SJCRH30 (cell line): ENCODE measurements at places on chromosomes 12 and 14. TPM values are rescaled to one million over a fixed set of nuclear protein-coding genes. Genes with fewer than 3 reads are reported as not detected.

REP15 gene
- total RNA-seq, result 1.6 and 2.2 TPM in 2 replicates

NANOG gene
- total RNA-seq, result 0.05 TPM in 1 of 2 replicates, not detected in the other

PMEL gene
- 1.2 and 1.3 TPM in 2 replicates for total RNA-seq

ACSM4 gene
- not detected in 2 replicates for total RNA-seq

LTB4R2 gene
- total RNA-seq, result 4.4 and 5.3 TPM in 2 replicates

HOXC10 gene
- total RNA-seq, result 0.51 and 0.71 TPM in 2 replicates

ART4 gene
- not detected in 2 replicates for total RNA-seq

SMIM41 gene
- total RNA-seq, result not detected in 2 replicates

PPP4R4 gene
- total RNA-seq, result 35.5 and 47.1 TPM in 2 replicates

DNA sequence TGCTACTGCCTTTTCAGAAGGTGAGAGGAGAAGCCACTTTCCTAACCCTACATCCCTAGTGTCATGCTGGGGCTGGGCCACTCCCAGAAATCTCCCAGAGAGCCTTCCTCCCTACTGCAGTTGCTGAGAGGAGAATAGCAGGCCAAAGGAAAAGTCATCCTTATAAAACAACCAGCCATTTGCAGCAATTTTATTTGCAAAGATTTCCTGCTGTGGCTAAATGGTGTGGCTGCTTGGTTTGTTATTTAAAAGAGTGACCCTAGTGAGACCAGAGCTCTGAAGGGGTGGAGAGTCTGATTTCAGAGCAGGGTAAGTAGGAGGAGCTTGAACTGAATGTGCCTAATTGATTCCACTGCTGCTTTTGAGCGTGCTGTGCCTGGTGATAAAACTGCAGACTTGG, 232.0 kb downstream of the GRIN2B start:
- H3K27me3 ChIP-seq, result peaks cover 6% of the 10 kb centered on the region
- no peak overlapping the region for H3K4me3 ChIP-seq
- no peaks in the 10 kb centered on the region for H3K36me3 ChIP-seq
- no peak for DNase-seq
- no peaks in the 10 kb centered on the region for H3K4me1 ChIP-seq

DNA sequence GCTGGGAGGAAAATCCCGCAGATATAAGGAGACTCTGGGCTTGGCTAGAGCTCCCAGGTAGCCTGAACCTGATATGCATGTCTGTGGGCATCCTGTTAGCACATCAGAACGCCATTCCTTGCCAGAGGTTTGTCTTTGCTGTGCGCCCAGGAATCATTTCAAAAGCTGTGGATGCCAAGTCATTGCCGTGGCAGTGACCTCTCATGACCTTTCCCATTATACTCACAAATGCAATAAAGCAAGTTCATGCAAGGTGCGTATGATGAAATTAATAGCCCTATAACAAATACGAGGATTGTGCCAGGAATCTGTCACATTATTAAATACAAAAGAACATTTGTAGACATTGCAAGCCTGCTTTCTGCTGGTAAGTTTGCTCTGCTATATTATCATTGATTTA, 229.1 kb upstream of the PELI2 start:
- no peak overlapping the region for H3K27ac ChIP-seq
- H3K36me3 ChIP-seq, result no peaks in the 10 kb centered on the region
- H3K27me3 ChIP-seq, result no peaks in the 10 kb centered on the region
- no peak overlapping the region for H3K4me3 ChIP-seq

DNA sequence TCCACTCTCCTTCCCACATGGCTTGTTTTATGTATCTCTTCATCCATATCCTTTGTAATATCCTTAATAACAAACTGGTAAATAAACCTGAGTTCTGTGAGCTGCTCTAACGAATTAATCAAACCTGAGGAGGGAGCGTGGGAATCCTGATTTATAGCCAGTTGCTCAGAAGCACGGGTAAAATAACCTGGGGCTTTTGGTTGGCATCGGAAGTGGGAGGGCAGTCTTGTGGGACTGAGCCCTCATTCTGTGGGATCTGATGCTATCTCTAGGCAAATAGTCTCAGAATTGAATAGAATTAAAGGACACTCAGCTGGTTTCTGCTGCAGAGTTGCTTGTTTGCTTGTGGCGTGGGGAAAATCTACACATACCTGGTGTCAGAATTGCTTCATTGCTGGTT, 17.5 kb upstream of the LDHB start:
- H3K4me1 ChIP-seq, result no peaks in the 10 kb centered on the region
- H3K4me3 ChIP-seq, result no peak overlapping the region
- H3K36me3 ChIP-seq, result no peaks in the 10 kb centered on the region
- peaks cover 10% of the 10 kb centered on the region for H3K27me3 ChIP-seq
- no peak overlapping the region for H3K27ac ChIP-seq
- DNase-seq, result no peak

DNA sequence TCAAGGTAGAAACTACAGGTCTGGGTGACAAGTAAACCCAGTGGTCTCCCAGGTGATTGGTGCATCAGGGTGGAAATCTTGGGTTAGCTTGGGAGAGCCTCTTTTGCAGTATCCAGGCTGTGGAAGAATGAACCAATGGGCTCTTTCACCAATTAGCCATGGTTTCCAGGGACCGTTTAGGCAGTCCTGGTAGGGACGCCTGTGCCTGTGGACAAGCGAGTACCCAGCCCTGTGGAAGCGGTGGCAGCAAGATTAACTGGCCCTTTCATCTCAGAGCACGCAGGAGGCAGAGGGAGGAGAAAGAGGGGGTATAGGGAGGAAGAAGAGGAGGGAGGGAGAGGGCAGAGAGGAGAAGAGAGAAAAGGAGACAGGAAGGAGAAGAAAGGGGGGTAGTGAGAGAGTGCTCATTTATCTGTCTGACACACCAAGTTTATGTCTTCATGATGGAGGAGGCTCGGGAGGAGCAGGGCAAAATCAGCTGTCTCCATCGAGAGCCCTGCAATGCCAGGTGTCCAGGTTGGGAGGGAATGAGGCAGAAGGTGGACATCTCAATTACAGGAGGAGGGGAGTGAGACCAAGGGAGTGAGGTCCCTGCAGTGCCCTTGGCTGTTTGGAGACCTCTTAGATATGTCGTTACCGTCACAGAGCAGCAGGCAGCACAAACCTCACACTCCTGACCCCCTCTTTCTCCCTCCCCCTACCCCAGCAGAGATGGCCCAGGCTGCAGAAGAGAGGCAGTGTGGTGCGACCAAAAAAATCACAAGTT, 4.6 kb upstream of the ZDHHC22 start:
- peaks cover 6% of the 10 kb centered on the region for H3K4me1 ChIP-seq
- no peak overlapping the region for H3K27ac ChIP-seq
- DNase-seq, result peak; percentile 53
- H3K4me3 ChIP-seq, result no peak overlapping the region
- H3K27me3 ChIP-seq, result no peaks in the 10 kb centered on the region

DNA sequence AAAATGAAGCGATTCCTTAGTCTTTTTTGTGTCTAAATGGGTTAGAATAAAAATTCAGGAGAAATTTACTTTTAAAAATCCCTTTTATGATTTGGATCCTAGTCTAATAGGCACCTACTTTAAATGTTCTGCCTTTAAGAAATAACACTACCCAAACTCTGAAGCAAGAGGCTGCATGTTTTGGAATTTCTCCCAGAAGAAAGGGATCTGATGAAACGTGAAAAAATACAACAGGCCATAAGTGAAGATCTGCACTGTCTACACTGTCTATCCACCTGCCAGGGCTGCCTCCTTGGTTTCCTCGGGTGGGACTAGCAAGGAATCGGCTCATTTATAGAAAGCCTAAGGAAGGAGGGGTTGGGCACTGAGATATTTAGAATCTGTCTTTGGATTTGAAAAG, 22.1 kb downstream of the ACVR1B start:
- no peak overlapping the region for H3K27ac ChIP-seq
- DNase-seq, result no peak
- peaks cover 14% of the 10 kb centered on the region for H3K36me3 ChIP-seq
- H3K4me3 ChIP-seq, result no peak overlapping the region

GRCh38 chr12:104460041-104460719, 3.4 kb downstream of the CHST11 start:
- DNase-seq, result no peak
- H3K4me3 ChIP-seq, result no peak overlapping the region
- peaks cover 9% of the 10 kb centered on the region for H3K4me1 ChIP-seq

DNA sequence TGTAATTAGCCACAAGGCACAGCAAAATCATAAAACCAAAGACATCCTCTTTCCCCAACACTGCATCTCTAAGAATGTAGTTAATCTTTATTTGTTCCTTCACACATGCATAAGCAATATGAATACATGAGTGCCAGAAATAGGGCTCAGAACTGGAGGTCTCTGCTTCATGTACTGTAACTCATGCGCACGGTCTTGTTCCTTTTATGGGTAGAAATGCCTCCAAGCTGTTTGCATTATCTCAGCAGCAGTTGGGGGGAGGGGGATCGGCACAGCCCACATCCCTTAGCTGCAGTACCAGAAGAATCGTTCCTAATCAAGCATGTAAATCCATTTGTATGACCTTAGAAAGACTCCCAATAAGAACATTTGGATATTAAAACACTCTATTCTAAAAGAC, 20.0 kb downstream of the RHOJ start:
- no peak overlapping the region for H3K27ac ChIP-seq
- H3K4me3 ChIP-seq, result no peak overlapping the region
- no peaks in the 10 kb centered on the region for H3K36me3 ChIP-seq
- DNase-seq, result no peak
- no peaks in the 10 kb centered on the region for H3K27me3 ChIP-seq

DNA sequence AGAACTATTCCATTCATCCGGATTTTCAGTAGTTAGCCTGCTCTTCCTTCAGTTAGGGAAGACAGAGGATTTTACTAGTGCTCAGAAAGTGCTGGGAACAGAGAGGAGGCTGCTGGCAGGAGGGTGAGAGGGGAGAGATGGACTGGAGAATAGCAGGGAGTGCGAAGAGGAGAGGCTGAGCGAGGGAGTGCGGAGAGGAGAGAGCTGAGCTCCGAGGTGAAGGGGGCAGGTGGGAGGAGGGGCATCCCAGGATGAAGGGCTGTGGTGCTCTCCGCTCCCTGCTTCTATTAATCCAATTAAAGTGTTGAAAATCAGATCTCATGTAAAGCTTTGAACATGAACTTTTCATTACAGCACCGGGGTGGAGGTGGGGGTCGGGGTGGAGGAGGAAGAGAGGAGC, 20.4 kb upstream of the SMOC1 start:
- H3K27ac ChIP-seq, result no peak overlapping the region
- DNase-seq, result no peak
- no peaks in the 10 kb centered on the region for H3K36me3 ChIP-seq
- peaks cover 4% of the 10 kb centered on the region; the same call in 1 of the 2 replicates for H3K4me1 ChIP-seq

- no peak for DNase-seq
- no peaks in the 10 kb centered on the region for H3K27me3 ChIP-seq
- H3K4me1 ChIP-seq, result peaks cover 15% of the 10 kb centered on the region
- H3K36me3 ChIP-seq, result no peaks in the 10 kb centered on the region; the same call in 1 of the 2 replicates
- H3K27ac ChIP-seq, result no peak overlapping the region
These were observed 8.0 kb downstream of the AQP6 start for GRCh38 chr12:49980501-49981349.

GRCh38 chr12:31482816-31483215, 108.1 kb downstream of the DENND5B start:
- H3K36me3 ChIP-seq, result peaks cover 17% of the 10 kb centered on the region; the same call in 1 of the 2 replicates
- no peaks in the 10 kb centered on the region for H3K27me3 ChIP-seq
- no peak overlapping the region for H3K27ac ChIP-seq
- H3K4me3 ChIP-seq, result no peak overlapping the region

GRCh38 chr14:68840454-68840853, 47.6 kb upstream of the ZFP36L1 start:
- H3K27me3 ChIP-seq, result no peaks in the 10 kb centered on the region
- no peak overlapping the region for H3K27ac ChIP-seq
- no peaks in the 10 kb centered on the region for H3K36me3 ChIP-seq
- H3K4me3 ChIP-seq, result no peak overlapping the region

DNA sequence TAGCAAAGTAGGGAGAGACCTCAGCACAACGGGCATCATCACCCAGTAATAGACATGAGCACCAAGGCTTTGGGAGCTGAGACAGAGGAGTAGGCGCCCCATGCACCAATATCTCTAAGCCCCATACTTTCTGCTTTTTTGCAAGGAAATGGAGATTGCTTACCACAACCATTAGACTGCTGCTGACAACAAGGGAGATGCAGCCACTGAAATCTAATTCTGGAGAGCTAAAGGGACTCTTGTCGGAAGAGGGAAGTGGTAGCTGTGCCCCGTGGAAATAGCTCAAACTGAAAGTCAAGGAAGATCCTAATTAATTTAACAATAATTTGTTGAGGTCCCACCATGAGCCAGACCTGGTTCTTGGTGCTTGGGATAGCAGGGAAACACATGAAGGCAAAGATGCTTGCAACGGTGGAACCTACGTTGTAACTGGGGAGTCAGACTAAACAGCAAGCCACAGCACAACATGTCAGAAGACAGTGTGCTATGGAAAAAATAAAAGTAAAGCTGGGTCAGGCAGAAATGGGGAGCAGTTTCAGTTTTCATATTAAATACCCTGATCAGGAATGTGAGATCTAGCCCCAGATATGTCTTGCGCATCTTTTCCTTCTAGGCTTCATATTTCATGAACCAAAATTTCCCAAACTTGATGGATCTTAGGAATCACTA, 1131.0 kb downstream of the BCL11B start:
- H3K4me3 ChIP-seq, result no peak overlapping the region
- H3K36me3 ChIP-seq, result no peaks in the 10 kb centered on the region
- H3K4me1 ChIP-seq, result no peaks in the 10 kb centered on the region
- H3K27me3 ChIP-seq, result no peaks in the 10 kb centered on the region
- DNase-seq, result no peak

DNA sequence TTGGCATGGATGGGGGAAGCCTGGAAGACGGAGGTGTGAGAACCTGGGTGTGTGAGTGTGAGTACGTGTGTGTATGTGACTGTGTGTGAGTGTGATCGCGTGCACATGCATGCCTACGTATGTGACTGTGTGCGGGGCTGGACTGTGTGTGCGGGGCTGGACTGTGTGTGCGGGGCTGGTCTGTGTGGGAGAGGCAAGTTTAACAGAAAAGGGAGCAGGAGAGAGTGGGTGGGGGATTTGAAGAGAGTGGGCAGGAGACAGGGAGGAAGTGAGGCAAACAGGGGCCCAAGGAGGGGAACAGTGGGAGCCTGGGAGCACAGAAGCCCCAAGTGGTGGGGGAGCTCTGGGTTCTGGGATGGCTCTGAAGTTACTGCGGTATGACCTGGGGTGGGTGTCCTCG, 103.7 kb upstream of the LHX5 start:
- no peak overlapping the region for H3K27ac ChIP-seq
- no peak overlapping the region for H3K4me3 ChIP-seq
- no peaks in the 10 kb centered on the region for H3K27me3 ChIP-seq
- DNase-seq, result no peak
- H3K36me3 ChIP-seq, result no peaks in the 10 kb centered on the region
- no peaks in the 10 kb centered on the region for H3K4me1 ChIP-seq

- peak; percentile 73 for DNase-seq
- no peaks in the 10 kb centered on the region for H3K4me1 ChIP-seq
- H3K4me3 ChIP-seq, result no peak overlapping the region
- no peaks in the 10 kb centered on the region for H3K36me3 ChIP-seq
- H3K27ac ChIP-seq, result no peak overlapping the region
These were observed 33.4 kb upstream of the RNASE3 start for GRCh38 chr14:20857630-20858261.

GRCh38 chr12:87349681-87350080, 679.5 kb downstream of the C12orf50 start:
- H3K36me3 ChIP-seq, result no peaks in the 10 kb centered on the region
- DNase-seq, result no peak
- H3K27ac ChIP-seq, result no peak overlapping the region
- no peaks in the 10 kb centered on the region for H3K4me1 ChIP-seq
- no peak overlapping the region for H3K4me3 ChIP-seq
